ENCODE measurements at places on chromosomes 11 and 22.

- DNase-seq, result no peak
Observed at GRCh38 chr11:68880851-68881250, 22.8 kb downstream of the MRPL21 start.

GRCh38 chr11:76382209-76382608 lies 1.1 kb downstream of the GVQW3 start:
- no peak for DNase-seq

DNA sequence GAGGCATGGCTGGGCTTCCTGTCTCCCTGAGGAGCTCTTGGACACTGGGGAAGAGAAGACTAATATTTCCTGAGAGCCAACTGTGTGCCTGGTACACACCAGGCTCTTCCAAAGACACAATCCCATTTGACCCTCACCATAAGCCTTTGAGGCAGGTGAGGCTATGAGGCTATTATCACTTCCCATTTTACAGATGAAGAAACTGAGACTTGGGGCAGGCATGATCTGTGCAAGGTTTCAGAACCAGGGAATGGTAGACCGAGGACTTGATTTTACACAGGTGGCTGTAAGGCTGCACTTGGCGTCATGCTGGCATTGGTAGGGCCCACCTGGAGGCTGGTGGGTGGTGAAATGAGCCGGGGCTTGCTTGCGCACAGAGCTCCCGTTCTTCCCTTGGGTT lies 90.8 kb downstream of the LRRC32 start:
- DNase-seq, result no peak

- no peak for DNase-seq
Observed at GRCh38 chr22:33971561-33971961, 51.3 kb upstream of the LARGE1 start.

DNA sequence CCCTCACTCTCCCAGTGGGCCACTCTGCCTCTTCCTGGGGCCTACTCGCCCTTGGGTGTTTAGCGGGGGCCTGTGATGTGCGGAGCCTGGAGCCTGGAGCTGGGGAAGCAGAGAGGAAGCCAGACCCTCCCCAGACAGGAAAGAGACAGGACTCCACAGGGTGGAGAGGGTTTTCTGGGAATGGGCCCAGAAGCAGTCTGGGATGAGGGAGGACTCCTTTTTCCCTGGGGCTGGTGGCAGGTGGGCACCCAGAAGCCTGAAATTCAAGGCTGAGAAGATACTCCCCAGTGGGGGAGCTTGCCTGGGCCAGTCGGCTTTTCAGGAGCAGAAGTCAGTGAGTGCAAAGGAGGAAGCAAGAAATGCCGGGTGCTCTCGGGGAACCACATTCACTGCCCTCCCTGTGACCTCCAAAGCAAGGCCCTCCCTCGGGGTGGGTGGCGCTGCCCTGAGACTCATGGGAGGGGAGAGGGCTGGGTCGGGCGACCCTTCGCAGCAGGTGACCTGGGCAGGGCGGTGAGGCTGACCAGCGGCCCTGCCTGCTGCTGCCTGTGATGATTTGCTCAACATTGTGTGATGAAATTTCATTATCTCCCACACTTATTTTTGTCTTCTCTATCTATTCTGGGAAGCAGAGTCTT lies 1377.4 kb downstream of the BRD1 start:
- no peak for DNase-seq

- DNase-seq, result no peak
Observed at GRCh38 chr11:19906126-19906525, 193.5 kb downstream of the NAV2 start.

- DNase-seq, result no peak
Observed at GRCh38 chr22:49260681-49261580, 566.7 kb downstream of the BRD1 start.

Measured in stimulated activated CD8-positive, alpha-beta memory T cell treated with anti-CD3 and anti-CD28 coated beads, Interleukin-7, amount 100 ng/mL, for 1 hour (primary cell).